ENCODE measurements at places on chromosomes 5 and 9. TPM values are rescaled to one million over a fixed set of nuclear protein-coding genes. Genes with fewer than 3 reads are reported as not detected.

Gene TOR1A
- 31.9 TPM for total RNA-seq

Gene SMIM23
- not detected for total RNA-seq

- DNase-seq = peak; percentile 88
Observed at GRCh38 chr5:1105350-1106265, 6.3 kb downstream of the SLC12A7 start.

DNA sequence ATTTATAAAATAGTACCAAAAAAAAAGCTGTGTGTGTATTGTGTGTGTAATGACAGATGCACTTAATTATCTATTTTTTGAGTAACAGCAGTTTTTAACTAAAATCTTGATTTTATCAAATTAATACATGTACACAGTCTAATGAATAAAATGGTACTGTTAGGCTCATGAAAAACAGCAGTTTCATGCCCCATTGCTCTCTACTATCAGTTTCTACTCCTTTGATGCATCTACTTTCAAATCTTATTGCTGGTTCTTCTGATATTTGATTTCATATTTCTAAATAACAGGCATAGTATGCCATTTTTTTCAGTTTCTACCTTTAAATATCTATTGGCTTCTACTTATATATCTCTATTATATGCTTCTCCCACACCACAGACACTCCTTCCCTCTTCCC lies 117.4 kb downstream of the CCDC171 start:
- no peak for DNase-seq

Measured in activated CD8-positive, alpha-beta T cell treated with anti-CD3 and anti-CD28 coated beads for 36 hours (primary cell).